ENCODE measurements at places on chromosomes 1 and 21.

- no peak for DNase-seq
Observed at GRCh38 chr1:97385536-97386277, 535.1 kb downstream of the DPYD start.

- DNase-seq = no peak
Observed at GRCh38 chr1:42801832-42802473, 15.0 kb upstream of the ERMAP start.

DNA sequence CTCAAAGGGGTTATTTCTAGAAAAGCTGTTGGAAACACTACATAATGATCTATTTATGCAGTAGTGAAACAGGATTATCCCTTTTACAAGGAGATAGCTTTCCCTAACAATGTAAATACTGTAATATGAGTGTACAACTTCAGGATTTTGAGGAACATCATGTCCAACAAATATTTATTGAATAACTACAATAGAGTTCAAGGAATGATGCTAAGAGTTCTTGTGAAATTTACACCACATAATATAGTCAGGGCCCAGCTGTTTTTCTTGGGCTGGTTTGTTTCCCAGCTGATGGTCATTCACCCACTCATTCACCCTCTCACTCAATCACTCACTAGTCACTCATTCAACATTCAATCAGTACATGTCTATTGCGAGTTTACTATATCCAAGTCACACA lies 12.3 kb upstream of the LYPLAL1 start:
- DNase-seq = no peak

- DNase-seq = no peak
Observed at GRCh38 chr1:204190212-204191211, 5.8 kb downstream of the KISS1 start.

GRCh38 chr1:186188004-186188539 lies 187.0 kb downstream of the TPR start:
- no peak for DNase-seq

DNA sequence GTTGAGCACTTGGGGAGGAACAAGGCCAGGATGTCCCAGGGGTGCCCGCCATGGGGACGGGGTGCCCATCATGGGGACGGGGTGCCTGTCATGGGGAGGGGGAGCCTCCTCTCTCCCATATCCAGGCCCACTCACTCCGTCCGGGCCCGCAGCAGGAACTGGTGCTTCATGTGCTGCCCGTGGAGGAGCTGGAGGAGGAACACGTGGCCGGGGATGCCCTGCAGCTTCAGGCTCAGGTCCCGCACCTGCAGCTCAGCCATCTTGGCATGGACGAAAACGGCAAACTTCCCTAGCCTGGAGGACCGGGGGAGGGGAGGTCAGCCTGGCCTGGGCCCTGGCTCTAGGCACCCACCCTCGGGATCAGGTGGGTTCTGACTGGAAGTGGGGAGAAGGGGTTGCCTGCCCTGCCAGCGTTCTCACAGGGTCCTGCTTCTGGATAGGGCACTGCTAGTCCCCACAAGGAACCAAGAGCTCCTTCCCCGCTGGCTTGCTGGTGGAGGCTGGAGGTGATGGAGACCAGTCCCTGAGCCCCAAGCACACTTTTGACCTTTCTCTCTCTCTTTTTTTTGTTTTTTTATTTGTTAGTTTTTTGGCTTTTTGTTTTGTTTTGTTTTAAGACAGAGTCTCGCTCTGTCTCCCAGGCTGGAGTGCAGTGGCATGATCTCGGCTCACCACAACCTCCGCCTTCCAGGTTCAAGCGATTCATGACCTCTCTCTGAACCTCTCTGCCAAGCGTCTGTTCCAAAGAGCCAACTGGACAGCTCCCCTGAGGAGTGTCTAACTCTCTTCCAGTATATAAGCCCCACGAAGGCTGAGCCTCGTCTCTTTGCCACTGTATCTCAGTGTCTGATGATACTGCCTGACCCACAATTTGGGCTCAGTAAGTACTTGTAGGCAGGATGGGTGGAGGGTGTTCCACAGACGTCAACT lies 9.9 kb downstream of the ARHGEF19 start:
- DNase-seq = no peak

- no peak for DNase-seq
Observed at GRCh38 chr1:17134034-17134433, 14.8 kb upstream of the PADI2 start.

Data from DMS79 (cell line).